ENCODE measurements at places on chromosomes 4 and X.

- DNase-seq = no peak
Measured at GRCh38 chr4:2732526-2732925, 23.6 kb downstream of the TNIP2 start.

DNA sequence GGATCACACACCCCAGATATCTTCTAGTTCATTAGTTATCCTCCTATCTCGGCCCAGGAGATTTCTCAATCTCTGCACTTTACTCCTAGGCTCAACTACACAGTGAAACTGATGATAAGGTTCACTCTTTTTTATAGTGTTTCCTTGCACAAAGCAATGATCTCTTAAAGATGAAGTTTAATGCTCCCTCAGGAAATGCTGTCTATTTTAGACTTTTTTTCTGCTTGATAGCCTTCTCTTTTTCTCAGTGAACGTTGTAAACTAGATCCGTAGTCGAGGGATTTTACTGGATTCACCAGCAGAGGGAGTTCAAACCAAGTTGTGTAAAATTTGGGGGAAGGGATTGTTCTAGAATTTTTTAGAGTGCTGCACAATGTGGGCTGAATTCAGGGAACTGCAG is 269.6 kb downstream of the GBA3 start:
- no peak for DNase-seq

GRCh38 chr4:3235030-3235345 is 14.0 kb upstream of the MSANTD1 start:
- no peak for DNase-seq

- no peak for DNase-seq
Measured at GRCh38 chr4:7295197-7295910, 103.0 kb downstream of the SORCS2 start.

- DNase-seq = no peak
Measured at GRCh38 chr4:168335621-168336020, 17.1 kb upstream of the DDX60 start.

- DNase-seq = no peak
Measured at GRCh38 chrX:111348429-111348828, 63.6 kb downstream of the DCX start.

DNA sequence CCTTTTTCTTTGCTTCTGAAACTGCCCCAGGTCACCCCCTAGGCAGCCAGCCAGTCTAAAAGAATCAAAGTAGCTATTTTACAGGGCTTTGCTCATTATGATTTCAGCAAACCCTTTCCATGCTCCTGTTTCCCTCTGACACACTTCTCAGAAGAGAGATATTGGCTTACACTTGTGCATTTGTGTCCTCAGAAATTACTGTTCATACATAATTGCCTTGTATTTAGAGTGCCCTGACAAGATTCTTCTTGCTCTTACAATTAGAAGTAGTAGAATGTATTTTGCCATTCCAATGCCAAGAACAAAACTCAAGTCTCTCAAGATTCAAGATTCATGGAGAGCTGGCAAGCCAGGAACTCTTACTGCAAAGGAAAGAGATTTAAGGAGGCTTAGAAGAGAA is 531.0 kb upstream of the ZFP42 start:
- no peak for DNase-seq

DNA sequence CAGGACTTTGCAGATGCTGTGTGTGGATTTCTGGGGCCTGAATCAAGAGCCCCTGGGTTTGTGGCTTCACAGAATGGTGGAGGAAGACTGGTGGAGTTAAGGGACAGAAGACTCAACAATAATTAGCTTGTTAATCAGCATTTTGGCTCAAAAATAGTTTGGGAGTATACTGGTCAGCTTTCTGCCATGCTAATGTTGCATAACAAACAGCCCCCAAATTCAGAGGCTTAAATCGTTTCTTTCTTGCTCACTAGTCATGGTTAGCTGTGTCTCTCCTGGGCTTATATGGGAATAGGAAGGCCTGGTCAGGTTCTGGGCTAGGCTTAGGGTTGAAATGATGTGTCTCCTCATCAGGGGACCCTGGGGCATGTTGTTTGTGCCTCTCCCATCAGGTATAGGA is 24.4 kb downstream of the TBL1X start:
- DNase-seq = no peak

DNA sequence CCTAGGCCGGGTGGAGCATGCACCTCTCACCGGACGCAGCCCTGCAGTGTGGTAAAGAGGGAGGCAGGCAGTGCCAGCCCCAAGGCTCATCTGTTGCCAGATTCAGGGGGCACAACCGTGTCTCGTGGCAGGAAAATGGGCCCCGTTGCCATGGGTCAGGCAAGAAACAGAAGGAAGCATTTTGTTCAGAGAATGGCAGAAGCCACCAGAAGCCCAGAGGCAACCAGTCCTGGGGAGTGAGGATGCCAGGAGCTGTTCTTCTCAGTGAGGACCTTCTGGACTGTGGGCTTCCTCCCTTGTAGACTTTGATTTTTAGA is 12.5 kb upstream of the UVSSA start:
- no peak for DNase-seq

DNA sequence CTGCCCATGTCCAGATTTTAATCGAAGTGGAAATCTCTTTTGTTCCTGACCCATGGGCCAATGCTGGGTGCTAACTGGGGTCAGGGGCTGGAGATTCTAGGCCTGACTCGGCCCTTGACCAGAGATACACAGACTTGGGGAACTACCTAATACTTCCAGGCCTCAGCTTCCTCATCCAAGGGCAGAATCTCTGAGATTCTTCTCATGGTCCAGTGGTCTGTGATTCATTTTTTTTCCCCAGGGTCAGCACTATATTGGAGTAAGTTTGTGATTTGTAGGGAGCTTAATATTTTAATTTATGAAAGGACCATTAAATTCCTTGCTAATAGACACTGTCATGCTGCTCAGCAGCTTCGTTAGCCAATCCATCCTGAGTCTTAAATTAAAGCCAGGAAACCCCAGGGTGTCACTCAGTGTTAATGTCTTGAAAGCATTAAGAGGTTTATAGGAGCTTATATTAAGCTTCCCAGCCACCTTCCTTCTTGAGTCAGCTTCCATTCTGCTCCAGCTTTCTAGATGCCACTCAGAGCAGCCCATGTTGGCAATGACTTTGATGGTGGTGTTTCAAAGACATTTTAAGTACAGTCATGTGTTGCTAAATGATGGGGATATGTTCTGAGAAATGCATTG is 27.0 kb upstream of the PROM1 start:
- no peak for DNase-seq

GRCh38 chr4:142485452-142485851 is 360.6 kb downstream of the INPP4B start:
- no peak for DNase-seq

- DNase-seq = peak; percentile 36
Measured at GRCh38 chr4:67332627-67333026, 212.7 kb downstream of the CENPC start.

DNA sequence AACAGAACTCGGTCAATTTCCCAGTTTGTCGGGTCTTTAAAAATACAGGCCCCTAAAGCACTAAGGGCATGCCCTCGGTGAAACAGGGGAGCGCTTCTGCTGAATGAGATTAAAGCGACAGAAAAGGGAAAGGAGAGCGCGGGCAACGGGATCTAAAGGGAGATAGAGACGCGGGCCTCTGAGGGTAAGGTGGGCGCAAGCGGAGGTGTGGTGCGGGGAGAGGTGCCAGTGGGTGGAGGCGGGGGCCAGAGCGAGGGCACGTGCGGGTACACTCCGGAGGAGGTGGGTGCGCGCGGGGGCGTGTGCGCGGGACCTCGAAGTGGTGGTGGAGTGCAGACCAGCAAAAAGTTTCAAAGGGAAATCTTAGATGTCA is 787 bp upstream of the TET2 start:
- peak; percentile 56 for DNase-seq

- no peak for DNase-seq
Measured at GRCh38 chr4:185920171-185920570, 108.2 kb upstream of the SORBS2 start.

GRCh38 chr4:64341711-64342110 is 67.5 kb downstream of the TECRL start:
- no peak for DNase-seq

GRCh38 chr4:41185614-41186592 is 28.4 kb downstream of the APBB2 start:
- DNase-seq = no peak

DNA sequence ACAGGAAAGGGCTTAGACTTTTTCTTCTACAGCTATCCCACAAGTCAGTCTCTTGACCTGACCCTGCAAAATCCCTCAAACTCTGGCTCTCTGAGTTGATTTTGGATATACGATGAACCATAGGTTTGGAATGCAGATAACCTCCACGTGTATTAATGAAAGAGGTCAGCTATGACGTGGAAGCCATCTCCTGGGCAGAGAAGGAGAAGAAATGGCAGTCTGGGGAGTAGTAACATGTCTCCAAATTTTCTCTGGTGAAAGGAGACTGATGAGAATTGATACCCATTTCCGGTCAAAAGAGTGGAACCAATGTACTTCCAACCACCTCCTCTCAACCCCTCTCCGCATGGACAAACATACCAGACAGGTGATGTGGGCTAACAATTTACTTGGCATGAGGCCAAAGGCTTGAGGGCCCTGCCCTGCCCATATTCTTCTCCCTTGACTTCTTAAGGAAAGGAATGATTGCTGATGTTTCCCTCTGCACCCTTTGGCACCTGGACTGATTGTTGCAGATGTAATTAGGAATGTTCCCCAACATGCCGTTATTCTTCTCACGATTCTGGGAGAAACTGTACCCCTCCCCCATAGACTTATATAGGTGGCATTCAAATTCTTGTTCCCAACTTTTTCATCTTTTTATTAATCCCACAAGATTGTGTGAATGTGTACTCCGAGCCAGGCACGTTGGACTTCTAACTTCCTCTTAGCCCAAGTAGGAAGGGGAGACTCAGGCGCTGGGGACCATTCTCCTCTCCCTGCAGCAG is 580 bp upstream of the PLS3 start:
- no peak for DNase-seq

GRCh38 chr4:185921583-185922555 is 109.9 kb upstream of the SORBS2 start:
- no peak for DNase-seq

GRCh38 chr4:82744284-82744968 is 54.2 kb downstream of the SCD5 start:
- DNase-seq = no peak

GRCh38 chr4:112808001-112808400 is 171.1 kb downstream of the LARP7 start:
- no peak for DNase-seq

All from H9 (cell line).